ENCODE measurements at places on chromosomes 7 and 10.

DNA sequence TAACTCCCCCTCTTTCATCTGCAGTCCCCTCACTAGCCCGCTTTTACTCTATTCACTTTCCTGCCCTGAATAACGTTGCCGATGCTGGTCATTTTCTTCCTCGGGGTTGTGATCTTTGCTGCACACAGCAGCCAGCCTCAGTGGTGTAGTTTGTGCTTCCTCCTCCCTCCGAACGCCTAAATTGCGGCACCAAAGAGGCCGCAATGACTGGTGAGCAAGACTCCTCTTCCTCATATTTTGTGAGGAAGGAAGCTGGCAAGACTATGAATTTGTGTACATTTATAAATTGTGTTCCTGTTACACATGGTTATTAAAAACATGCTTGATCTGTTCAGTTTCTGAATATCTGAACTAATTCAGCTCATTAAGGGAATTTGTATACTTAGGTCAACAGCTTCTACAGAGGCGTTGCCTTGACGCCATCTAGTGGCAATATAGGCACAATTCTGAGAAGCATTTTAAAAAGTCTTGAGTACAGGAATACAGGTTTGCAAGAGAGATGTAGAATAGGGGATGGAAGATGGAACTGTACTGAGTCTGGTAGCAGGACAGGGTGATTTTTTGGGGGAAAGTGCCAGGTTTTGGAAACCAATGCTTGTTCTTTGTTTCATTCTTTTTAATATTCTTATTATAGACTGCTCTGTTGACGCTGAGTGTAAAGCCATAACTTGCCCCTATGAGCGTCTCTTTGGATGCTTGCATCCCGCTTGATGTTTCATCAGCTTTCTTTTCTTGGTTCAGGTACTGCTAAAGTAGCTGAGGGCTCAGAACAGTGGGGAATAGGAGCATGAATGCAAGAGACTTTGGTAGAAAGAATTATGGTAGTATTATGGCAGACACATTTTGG lies 4.1 kb upstream of the TAS2R5 start:
- peak; percentile 53 for ATAC-seq

- no peak for ATAC-seq
Observed at GRCh38 chr10:3470191-3470590, 297.6 kb upstream of the PITRM1 start.

- peak; percentile 96 for ATAC-seq
Observed at GRCh38 chr10:5921746-5922145, 31.7 kb downstream of the FBH1 start.

GRCh38 chr7:50268223-50268622 lies 36.3 kb upstream of the IKZF1 start:
- no peak for ATAC-seq

GRCh38 chr10:8306685-8307364 lies 252.3 kb downstream of the GATA3 start:
- ATAC-seq, result peak; percentile 25

DNA sequence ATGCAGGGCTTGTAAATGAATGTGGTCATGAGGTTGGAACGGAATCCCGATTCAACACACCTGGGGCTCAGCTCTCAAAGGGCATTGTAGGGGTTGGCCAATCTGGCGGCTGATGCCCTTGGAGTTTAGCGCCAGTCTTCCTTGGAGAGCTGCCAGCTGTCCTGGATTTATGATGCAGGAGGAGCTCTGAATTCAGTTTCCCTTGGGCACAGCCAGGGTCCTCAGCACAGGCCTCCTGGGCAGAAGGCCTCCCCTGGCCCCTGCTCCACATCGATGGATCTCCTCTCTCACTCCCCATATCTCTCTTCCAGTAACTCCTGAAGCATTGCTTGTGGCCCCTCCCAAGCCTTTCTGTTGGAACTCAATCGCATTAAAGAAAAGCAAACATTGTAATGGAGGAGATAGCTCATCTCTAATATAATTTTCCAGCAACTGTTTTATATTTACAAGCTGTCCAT lies 985 bp upstream of the CYTH3 start:
- ATAC-seq, result no peak

DNA sequence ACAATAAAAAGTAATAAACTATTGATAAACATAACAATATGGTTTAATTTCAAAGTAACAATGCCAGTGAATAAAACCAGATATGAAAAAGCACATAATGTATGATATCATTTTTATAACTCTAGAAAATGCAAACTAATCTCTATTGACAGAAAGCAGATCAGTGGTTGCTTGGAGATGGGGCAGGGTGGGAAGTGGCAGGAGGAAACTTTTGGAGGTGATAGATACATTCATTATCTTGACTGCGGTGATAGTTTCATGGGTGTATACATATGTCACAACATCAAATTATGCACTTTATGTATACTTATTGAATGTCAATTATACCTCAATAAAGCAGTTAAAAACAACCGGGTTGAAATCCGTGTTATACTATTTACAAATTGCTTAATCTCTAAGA lies 16.0 kb upstream of the C1GALT1 start:
- no peak for ATAC-seq

DNA sequence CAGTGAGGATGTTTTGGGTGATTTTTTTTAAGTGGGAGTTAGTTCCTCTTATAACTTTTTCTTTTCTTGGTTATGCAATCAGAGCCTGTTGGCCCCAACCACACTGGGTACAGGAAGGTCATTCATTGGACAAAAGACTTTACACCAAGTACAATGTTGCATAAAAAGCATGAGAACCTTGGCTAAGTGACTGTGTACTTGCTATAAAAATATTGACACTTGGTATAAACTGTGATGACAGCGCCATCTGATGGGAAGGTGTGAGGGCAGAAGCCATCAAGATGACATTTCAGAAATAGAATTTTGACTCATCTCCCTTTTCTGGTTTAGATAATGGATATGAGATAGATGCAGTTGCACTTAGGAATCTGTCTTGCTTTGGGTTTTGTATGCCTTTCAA lies 126.4 kb upstream of the CCDC6 start:
- peak; percentile 86 for ATAC-seq

- ATAC-seq, result peak; percentile 70
Observed at GRCh38 chr10:114319406-114320248, 80.6 kb downstream of the VWA2 start.

- peak; percentile 75 for ATAC-seq
Observed at GRCh38 chr10:30434273-30435072, 489 bp downstream of the MAP3K8 start.

DNA sequence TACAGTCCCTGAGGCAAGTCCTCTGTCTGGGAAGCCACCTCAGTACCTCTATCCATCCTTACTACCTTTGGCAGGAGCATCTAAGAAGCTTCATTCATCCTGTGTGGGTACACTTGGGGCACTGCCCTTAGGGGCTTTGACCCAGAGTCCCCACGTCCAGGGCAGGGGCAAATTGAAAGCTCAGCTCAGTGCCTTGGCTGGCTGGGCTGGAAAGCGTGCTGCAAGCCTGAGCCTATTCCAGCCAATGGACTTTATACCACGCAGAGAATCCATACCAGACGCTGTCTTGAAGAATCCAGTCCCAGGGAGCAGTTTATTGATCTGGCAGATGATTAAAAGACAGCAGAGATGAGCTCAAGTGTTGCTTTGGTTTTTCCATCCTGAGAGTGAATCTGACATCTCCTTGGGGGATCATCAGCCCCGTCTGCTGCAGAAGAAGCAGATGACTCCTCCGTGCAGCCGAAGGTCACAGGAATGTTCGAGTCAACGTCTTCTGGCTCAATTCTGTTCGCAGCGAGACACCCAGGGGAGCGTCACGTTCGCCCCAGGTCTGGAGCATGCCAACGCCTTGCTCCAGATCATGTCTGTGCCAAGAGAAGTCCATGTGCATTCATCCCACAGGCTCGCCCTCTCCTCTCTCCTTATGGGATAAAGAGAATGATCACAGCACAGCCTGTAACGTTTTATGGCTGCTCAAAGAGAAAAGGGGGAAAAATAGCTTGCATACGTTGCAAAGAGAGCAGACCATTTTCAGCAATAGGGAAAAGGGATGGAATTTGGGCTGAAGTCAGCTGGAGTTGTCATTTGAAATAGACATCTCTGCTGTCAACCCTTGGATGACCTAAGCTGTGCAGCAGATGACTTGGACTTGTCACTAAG lies 35.8 kb upstream of the LYZL1 start:
- ATAC-seq, result no peak

- ATAC-seq, result no peak
Observed at GRCh38 chr7:155744971-155745683, 67.1 kb downstream of the SHH start.

- no peak for ATAC-seq
Observed at GRCh38 chr7:85638394-85638793, 451.5 kb upstream of the SEMA3D start.

GRCh38 chr7:19701471-19701870 lies 7.4 kb downstream of the POLR1F start:
- no peak for ATAC-seq

All from esophagus mucosa (tissue), 1 donor.